ENCODE measurements at places on chromosomes 1 and 21.

DNA sequence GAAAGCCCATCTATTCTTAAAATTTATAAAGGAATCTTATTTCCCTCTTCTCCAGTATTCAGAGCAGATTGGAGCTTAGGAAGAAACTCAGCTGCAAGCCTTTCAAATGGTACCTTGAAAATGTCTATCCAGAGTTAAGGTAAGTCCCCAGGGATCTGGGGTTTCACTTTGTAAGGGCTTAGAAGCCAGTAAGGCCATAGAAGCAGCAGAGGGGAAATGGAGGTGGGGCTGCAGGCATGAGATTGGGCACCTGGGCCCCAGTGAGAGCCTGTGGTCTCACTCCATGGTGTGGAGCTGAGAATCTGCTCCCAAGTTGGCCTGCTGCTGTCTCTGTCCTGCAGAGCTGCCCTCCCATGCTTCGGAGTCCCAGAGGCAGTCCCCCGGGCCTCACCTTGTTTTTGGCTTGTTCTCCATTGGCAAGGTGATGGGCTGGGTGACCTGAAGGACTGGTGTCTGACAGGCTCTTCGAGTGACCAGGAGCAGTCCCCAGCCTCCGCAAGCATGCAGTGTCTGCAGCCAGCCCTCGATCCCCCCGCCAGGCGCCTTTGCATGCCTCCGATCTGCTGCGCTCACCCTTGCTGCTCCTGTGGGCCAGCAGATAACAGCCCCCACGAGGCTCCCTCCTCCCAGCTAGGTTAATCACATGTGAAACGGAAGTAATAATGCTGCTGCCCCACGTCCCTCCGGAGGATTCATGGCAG is 163.1 kb downstream of the PGBD5 start:
- DNase-seq: no peak

DNA sequence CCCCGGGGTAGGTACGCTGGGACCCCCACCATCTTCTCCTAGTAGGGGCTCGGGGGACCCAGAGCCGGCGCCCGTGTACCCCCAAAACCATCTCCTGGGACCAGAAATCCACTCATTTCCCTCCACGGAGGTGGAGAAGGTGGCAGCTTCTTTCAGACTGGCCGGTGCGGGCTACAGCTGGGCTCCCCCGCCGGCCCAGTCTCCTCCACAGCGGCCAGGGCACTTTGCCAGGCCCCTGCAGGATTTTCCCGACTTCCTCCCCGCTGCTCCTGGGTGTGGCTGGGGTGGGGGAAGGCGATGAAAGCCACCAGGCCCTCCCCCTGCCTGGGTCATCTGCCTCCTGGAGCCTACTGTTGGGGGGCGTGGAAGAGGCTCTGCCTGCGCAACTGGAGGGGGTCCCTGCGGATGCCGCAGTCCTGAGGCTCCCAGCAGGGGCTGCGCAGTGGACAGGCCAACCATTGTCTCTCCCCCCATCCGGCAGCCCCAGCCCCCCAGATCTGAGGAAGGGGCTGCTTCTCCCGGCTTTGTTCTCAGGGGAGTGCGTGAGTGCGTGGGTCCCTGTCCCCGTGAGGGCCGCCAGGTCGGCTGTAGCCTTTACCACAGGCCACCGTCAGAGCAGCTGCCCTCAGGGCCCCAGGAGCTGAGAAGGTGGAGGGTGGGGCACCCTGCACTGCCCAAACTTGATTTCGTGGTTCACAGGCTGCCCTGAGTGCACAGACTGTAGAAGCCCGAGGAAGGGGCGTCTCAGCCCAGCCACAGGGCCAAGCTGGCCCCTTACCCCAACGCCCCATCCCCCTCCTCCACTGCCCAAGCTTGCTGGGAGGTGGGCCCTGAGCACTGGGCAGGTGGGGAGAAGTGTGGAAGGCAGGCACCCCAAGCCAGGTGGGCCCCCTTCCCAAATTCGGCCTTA is 1.3 kb downstream of the AGRN start:
- no peak for DNase-seq

DNA sequence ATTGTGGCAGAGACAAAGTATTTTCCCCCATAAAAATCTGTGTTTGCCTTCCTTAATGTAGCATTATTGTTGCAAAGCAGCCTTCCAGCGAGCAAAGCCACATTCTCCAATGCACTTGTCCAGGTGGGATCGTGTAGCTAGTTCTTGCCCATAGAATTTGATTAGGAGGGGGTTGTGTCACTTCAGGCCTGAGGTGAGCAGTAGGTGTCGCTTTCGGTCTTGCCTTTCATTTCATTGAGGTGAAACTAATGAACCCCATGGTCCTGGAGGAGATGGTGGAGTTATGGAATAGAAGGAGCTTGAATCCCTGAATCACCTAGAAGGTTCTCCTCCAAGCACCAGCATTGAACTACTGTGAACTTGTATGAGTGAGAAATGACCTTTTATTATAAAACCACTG is 318.9 kb upstream of the PBX1 start:
- no peak for DNase-seq

DNA sequence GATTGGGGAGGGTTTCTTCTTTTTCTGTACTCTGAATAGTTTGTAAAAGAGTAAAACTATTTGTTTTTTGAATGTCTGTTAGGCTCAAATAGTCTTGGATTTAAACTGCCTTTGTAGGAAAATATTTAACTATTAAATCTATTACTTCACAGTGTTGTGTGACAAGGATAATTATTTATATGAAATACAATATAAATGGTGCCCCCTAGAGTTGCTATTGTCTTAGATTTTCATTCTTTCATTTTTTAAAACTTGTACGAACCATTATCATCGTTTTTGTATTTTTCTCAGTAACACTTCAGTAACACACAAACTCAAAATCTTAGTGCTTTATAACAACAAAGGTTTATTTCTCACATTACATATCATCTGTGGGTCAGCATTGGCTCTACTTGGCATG is 37.4 kb downstream of the C1orf185 start:
- DNase-seq: no peak

- DNase-seq: no peak
Measured at GRCh38 chr1:231107151-231107550, 54.7 kb upstream of the TRIM67 start.

DNA sequence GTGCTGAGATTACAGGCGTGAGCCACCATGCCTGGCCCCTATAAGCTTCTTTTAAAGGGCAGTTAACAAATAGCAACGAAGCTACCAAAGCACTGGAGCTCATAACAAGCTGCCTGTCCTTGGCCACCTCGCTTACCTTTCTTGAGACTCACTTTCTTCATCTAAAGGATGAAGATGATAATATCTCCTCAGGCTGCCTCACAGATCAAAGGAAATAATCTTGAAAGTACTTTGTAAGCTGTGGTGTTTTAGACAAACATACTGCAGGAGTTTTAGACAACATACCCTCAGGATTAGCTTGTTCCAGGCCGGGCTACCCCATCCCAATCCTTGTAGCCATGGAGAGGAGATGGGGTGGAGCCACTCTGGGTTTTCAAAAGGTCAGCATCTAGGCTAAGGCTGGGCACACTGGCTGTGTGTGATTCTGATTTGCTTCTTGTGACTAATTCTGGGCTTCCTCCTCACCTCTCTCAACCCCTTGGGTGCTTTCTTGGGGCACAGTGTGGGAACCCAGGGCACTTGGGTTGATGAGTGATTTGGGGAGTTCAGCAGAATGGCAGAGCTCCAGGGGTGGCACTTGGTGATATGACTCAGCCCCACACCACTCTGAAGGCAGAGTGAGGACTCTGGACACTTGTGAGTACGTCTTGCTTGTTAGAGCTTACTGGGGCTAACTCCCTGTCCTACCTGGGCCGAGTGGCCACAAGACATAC is 5.2 kb downstream of the GPR25 start:
- peak; percentile 26 for DNase-seq

GRCh38 chr1:29368936-29369932 is 132.9 kb downstream of the PTPRU start:
- no peak for DNase-seq

Measured in stimulated activated CD4-positive, alpha-beta T cell treated with anti-CD3 and anti-CD28 coated beads, Interleukin-2, amount 100 ng/mL, for 4 hours (primary cell).